Ureter (tissue), 1 donor: ENCODE measurements at places on chromosomes 12 and 14. TPM values are rescaled to one million over a fixed set of nuclear protein-coding genes. Genes with fewer than 3 reads are reported as not detected.
A peak's percentile ranks its signal among the peaks of the same experiment; 100 is the strongest.

DNA sequence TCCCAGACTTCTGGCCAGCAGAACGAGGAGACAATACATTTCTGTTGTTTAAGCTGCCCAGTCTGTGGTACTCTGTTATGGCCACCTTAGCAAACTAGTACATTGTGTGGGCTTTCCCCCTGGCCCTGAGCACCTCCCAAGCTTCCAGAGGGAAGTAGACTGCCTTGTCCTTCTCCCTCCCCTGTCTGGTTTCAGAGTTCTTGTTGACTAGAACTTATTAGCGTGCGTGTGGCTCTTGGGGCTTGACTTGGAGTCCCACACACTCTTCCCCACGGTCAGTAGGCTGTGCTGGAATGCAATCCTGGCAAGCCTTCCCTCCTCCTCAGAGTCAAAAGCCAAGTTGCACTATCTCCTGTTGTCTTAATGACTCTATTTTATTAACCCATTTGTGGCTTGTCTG, 27.7 kb downstream of the FBLN5 start:
- DNase-seq = no peak

DNA sequence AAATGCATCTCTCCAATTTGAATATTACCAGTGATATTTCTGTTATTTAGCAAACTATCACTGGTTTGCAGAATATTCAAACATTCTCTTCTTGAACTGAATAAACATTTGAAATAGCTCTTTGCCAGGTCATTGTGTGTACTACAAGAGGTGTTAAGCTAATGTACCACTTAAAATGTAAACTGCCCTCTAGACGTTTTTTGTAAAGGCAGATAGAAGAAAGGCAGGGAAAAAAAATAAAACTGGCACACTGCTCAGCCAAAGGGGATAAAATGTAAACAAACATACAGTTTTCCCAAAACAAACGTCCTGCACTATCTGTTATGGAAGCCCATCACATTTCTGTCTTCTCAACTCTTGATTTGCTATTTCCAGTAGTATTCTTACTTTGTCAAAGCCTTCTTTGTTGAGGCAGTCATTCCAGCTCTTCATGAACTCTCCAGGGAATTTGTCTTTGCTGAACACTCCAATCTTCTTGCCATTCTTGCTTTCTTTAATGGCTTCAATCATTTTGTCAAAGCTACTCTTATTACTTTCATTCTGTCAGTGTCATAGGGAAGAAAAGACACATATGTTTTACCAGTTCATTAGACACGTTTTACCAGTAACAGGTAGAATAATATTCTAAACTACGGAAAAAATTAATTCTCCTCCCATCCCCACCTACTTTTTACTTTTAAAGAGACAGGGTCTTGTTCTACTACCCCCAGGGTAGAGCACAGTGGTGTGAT, 13.7 kb downstream of the SUPT16H start:
- no peak for DNase-seq

GRCh38 chr12:14395074-14395778, 29.7 kb downstream of the ATF7IP start:
- DNase-seq = no peak

DNA sequence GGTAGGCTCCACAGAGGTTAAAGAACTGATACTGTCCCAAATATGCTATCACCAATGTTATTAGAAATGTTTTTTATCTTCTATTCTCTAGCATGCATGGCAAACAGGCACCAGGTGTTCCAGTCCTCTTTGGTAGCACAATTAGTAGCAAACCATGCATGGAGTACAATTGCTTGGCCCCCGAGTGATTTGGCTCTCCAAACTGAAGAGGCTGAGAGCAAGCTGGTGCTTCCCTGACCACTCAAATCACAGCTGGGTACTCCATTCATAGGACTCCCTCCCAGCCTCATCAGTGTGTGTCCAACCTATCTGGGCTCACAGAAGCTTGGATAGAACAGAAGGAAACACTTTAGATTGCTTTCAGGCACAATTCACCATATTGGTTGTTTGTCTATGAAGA, 93.4 kb downstream of the DIO2 start:
- DNase-seq = no peak

DNA sequence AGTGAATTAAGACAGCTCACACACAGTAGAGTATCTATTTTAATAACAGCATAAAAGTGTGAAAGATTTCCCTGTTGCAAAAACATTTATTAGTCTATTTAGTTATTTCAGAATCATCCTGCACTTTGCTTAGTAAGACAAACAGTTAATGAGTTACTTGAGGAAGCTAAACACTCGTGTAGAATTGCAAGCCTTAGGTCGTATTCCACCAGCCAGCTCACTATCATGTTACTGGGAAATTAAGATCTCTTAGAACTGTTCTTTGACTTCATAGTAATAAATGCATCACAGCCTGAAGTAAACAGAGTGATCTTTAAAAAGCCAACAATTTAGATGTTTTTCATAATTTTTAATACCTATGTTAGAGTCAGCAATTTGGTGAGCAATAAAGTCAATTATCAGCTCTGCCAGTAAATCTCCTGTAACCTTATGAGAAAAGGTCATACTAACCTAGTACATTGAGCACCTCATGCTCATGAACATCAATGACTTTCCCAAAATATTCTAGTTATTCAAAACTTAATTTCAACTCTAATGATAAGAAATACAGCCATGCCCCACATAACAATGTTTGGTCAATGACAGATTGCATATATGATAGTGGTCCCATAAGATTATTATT, 26.7 kb upstream of the ETNK1 start:
- DNase-seq = no peak

- DNase-seq = no peak
These were observed 18.9 kb downstream of the SDS start for GRCh38 chr12:113384778-113385177.

DNA sequence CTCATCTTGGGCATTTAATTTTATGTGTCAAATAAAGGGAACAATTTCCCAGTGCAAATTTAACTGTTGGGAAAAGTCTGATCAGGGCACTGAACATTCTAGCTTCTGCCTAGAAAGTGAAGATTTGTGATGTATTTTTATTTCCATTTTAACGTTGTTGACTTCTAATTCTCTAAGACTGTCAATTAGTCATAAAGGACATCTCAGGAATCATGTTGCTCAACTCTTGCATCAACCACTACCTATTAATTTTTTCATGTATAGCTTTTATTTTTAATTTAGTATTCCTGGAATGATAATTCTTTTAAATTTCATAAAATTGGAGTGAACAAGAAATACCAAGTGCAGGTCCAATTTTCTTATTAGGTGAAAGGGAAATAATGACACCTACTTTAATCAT, 87.9 kb upstream of the METAP2 start:
- DNase-seq = no peak

DNA sequence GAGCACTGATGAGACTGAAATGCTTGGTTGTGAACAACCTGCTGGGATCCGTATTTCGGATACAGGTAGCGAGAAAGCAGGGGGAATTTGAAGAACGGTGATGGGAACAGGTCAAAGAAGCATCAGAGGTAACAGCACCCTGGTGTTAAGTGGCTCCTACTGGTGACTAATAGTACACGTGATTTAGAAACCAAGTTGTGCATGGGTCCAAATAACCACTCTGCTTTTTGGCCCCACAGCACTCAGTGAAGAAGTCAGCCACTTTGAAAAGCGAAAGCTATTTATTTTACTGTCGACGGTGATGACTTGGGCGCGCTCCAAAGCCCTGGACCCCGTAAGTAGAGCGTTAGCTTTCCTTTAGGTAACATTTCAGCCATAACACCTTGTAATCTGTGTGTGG, 16.7 kb downstream of the AK7 start:
- DNase-seq = no peak

DNA sequence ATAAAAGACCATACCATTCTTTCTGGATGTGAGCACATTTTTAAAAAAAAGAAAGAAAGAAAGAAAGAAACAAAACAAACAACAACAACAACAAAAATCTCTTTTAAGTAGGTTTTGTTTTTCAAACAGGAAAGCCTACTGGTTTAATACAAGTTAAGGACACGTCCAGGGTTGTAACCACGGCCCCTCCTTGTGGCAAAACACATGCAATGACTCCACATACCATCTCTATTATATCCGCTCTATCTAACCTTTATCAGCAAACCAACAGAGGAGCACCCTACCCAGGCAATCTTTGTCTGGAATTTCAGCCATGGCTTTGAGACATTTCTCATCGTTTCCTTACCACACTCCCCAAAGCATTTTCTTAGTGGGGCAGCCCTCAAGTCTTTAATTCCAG, 360.5 kb upstream of the TMPO start:
- peak; percentile 47 for DNase-seq

DNA sequence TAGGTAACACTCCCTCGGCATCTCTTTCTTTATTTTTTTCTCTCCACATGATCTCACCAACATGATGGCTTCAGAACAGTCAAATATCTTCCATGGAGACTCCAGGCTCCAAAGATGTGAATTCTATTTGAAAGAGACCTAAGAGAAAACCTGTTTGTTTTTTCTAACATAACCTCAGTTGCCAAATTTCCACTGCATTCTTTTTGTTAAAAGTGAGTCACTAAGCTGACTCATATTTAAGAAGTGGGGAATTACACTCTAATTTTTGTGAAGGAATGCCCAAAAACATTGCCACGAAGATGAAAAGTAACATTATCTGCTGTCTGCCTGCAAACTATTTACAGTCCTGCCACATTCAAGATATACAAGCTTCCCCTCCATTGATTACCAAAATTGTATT, 1337.6 kb downstream of the LRFN5 start:
- no peak for DNase-seq

- DNase-seq = peak; percentile 76
These were observed 23.5 kb downstream of the DCAF5 start for GRCh38 chr14:69129264-69129880.

GRCh38 chr12:121673013-121673511, 3.6 kb upstream of the MORN3 start:
- DNase-seq = no peak

- DNase-seq = no peak
These were observed 241.0 kb upstream of the ATP2B1 start for GRCh38 chr12:89949457-89950195.

DNA sequence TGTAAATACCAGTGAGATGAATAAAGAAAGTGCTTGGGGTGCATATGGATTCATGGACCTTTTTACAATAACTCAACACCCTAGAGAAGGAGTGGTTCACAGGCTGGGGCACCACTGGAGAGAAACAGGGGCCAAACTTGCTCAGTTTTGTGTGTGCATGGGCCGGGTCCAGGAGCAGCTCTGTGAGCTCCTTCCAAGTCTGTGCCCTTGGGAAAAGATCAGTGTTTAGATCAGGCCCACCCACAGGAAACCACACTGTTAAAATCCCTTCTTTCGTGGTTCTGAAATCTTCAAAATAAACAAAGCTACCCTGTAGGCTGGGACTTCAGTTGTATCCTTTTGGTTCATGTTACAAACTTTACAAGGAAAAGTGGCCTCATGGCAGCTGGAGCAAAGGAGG, 156.1 kb upstream of the TMEM260 start:
- no peak for DNase-seq

DNA sequence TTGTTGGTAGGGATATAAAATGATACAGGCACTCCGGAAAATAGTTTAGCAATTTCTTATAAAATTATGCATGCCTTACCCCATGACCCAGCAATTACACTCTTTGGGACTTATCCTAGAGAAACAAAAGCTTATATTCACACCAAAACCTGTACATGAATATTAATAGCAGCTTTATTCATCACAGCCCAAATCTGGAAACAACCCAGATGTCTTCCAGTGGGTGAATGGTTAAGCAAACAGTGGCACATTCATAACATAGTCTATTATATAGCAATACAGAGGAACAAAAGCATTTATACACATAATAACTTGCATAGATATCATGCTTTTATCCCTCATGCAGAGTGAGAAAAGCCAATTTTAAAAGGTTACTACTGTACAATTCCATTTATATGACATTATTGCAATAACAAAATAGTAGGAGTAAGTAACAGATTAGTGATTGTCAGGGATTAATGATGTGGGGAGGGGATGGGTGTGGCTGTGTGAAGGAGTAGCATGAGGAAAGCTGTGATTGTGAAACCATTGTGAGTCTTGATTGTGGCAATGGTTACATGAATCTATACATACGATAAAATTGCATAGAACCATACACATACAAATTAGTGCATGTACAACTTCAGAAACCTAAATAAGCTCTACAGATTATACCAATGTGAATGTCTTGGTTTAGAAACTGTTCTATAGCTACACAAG, 363.1 kb upstream of the OR4E1 start:
- DNase-seq = no peak

DNA sequence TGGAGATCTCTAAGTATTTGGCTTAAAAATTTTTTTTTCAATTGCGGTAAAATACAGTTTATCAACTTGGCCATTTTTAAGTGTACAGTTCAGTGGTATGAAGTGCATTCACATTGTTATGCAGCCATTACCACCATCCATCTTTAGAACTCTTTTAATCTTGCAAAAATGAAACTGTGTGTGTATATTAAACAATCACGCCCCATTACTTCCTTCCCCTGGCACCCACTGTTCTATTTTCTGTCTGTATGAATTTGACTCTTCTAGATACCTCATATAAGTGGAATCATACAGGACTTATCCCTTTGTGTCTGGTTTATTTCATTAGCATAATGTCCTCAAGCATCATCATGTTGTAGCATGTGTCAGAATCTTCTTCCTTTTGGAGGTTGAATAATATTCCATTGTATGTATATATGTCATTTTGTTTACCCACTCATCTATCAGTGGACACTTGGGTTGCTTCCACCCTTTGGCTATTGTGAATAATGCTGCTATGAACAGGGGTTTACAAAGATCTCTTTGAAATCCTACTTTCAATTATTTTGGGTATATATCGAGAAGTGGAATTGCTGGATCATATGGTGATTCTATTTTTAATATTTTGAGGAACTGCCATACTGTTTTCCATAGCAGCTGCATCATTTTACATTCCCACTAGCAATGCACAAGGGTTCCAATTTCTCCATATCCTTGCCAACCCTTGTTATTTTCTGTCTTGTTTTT, 62.9 kb downstream of the SAMD4A start:
- DNase-seq = no peak

- no peak for DNase-seq
These were observed 9.8 kb downstream of the GPR135 start for GRCh38 chr14:59455411-59455810.

DNA sequence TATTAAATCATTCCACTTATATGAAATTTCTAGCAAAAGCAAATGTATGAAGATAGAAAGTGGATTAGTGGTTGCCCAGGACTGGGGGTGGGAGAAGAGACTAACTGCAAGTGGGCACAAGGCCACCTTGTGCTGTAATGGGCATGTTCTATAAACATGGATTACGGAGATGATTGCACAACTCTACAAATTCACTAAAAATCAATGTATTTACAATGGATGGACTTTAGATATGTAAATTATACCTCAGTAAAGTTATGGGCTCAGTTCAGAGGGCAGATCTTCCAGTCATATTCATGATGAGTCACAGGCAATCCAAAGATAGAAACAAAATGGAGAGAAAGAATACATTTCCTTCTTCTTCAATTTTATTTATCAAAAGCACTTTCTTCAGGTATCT, 173.9 kb downstream of the NDUFA12 start:
- no peak for DNase-seq

ABCB9 gene
- 7.2 TPM for total RNA-seq

CDH24 gene
- total RNA-seq = 3.7 TPM

ARID4A gene
- total RNA-seq = 33.9 TPM

C12orf54 gene
- 1.5 TPM for total RNA-seq

KCNA5 gene
- 0.13 TPM for total RNA-seq

CAPZA3 gene
- not detected for total RNA-seq

TMTC2 gene
- 41.3 TPM for total RNA-seq

MYBPC1 gene
- total RNA-seq = 1.6 TPM

ERGIC2 gene
- total RNA-seq = 88.8 TPM

RHEBL1 gene
- total RNA-seq = not detected

ASB2 gene
- total RNA-seq = 35.1 TPM

PFDN5 gene
- 468 TPM for total RNA-seq
